ENCODE measurements at places on chromosomes 6 and 20.

DNA sequence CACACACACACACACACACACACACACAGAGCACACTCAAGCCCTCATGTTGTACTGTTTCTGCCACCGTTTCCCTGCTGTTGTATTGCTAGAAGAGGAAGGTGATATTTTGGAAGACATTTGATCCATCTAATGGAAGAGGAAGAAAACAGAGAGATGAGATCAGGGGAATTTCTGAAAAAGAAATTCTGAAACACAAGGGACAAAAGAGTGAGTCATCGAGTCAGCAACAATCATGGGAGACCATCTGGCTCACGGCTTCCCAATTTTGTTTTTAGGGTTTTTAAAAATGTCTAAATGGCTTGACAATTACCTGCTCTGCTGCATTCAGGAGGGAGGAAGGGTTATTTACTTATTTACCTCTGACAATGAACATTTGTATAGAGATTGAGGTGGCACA is 22.0 kb downstream of the SOX4 start:
- DNase-seq = no peak

GRCh38 chr20:51411870-51412269 is 130.6 kb downstream of the NFATC2 start:
- DNase-seq = no peak

- no peak for DNase-seq
These were observed 973 bp downstream of the TRIM38 start for GRCh38 chr6:25963426-25964123.

GRCh38 chr6:25130518-25130917 is 148.7 kb upstream of the CARMIL1 start:
- no peak for DNase-seq

DNA sequence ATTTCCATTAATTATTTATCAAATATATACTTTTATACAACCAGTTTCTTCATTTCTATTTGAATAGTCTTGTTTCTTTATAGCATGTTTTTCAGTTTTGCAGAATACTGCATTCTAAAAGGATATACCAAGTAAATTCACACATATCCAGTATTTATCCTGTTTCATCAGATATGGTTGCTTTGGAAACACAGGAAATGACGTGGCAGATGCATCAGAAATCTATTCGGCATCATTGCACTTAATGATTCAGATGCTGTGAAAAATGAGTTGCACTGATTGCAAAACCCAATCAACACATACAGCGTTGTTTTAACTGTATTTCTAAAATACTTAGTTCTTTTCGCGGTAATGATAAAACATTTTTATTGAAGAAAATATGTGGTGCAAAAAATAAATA is 594.9 kb downstream of the CDH26 start:
- peak; percentile 2 for DNase-seq

GRCh38 chr6:27205375-27206278 is 41.9 kb upstream of the PRSS16 start:
- no peak for DNase-seq

DNA sequence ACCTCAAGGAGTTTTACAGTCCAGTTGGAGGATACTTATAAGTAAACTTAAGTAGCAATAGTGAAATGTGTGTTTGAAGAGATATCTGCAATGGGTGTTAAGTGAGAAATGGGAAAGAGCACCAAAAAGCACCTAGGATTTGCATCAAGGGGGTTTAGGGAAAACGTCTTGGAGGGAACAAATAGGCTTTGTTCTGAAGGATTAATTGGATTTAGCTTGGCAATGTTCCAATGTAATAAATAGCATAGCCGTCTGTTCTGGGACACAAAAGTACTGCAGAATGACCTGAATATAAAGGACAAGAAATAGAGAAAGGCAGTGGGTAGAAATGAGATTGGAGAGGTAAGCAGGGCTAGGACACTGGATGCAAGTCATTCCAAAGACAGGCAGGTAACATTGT is 2.8 kb upstream of the MYO6 start:
- no peak for DNase-seq

DNA sequence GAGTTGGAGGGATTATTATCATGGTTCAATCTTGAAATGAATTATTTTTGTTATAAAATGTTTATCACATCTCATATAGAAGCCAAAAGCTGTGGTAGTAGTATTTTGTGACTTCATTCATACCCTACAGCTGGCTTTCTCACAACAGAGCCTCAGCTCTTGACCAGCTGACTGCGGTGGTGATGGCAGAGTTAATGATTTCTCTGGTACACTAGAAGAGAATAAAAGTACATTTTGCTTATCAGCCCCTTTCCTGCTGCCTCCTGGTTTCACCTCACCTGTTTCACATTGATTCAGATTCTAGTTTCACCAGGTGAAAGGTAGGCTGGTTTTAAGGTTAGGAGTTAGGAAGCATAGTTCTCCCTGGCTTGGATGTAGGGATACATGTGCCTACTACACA is 55.7 kb downstream of the AFG1L start:
- DNase-seq = no peak

GRCh38 chr20:54250691-54251090 is 42.8 kb downstream of the PFDN4 start:
- no peak for DNase-seq

- no peak for DNase-seq
These were observed 140.5 kb downstream of the TFAP2B start for GRCh38 chr6:50959081-50959641.

DNA sequence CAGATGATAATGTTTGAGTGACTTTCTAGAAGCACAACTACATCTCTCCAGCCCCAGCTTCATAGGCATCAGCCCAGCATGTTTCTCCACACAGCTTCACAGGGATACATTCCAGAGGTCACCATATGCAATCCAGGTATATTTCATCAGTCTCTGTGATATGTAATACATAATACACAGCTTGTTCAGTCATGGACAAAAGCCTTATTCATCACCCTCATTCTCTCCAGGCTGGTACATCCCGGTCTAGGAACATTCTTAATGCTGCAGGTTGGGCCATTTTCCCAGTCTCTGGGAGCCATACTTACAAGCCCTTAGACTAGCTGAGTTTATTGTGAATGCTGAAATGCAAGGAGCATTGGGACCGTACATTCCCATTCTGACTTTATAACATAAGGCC is 169.4 kb downstream of the TMEM200A start:
- DNase-seq = no peak

DNA sequence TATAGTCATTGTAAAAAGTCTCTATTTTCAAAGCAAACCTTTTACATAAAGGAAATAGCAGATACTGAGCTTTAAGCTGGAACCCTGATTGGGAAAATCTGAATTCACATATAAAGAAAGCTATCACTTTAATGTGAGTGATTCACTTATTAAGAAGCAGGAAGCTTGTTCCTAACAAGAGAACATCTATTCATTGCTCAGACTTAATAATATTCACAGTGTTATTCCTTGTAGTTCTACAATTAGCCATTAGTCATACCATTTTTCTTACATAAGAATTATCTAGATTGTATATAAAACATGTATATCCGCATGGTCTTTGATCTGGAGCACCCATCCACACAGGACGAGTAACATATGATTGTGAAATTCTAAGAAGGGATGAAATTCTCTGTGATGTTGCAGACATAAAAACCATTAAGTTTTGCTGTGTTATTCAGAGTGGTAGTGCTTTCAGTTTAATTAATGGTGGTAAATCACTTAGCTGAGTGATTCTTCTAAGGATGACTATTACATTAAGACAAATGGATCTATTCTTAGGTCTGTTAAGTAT is 71.1 kb upstream of the FOXQ1 start:
- peak; percentile 30 for DNase-seq

Data from HCEC 1CT (cell line).